ENCODE measurements at places on chromosomes 11 and 22. TPM values are rescaled to one million over a fixed set of nuclear protein-coding genes. Genes with fewer than 3 reads are reported as not detected.

Gene PTPMT1
- 48.4 TPM for total RNA-seq

GRCh38 chr11:78961937-78962701 is 387.5 kb upstream of the NARS2 start:
- no peak for DNase-seq

GRCh38 chr11:73645972-73646631 is at the start of gene PLEKHB1:
TSS of gene PLEKHB1 (plus strand) at chr11:73646581. CDS start at chr11:73646609, 28 bp downstream.
- no peak for DNase-seq

Gene PLAAT2
- total RNA-seq, result 0.73 TPM

GRCh38 chr22:48037618-48038017 is 1275.2 kb downstream of the TBC1D22A start:
- DNase-seq, result no peak

Gene PHOX2A
- not detected for total RNA-seq

- DNase-seq, result no peak
These were observed 7.8 kb upstream of the HPX start for GRCh38 chr11:6448574-6448973.

Gene CALCA
- not detected for total RNA-seq

Gene CALCB
- total RNA-seq, result 0.91 TPM

DNA sequence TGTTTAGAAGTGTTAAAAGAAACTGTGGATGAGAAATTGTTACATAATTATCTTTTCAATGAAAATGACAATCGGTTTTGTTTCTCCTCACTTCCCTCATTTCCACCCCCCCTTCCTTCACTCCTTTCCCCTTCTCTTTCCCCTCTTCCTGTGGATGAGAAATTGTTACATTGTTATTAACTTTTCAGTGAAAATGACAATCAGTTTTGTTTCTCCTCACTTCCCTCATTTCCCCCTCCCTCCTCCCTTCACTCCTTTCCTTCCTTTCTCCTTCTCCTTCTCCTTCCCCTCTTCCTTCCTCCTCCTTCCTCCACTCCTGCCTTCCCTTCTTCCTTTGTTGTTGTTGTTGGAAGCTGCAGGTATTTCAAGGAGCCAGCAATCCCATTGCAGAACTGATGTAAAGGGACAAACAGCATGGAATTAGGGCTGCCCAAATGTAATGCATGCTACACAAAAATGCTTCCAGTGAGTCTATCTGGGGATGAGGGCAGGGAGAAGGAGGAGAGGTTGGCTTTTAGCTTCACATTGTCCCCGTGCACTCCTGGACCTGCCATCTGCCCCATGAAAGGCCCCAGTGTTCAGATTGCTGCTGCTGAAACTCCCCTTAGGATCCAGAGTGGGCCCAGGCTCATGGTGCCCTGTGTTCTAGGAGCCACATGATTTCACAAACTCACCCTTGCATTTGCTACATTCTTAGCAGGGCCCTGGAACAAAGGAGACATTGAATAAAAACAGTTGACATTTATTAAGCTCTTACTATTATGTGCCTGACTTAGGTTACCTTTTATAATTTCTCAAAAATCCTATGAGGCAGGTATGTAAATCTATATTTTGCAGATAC is 133.0 kb upstream of the TIMP3 start:
- no peak for DNase-seq

- DNase-seq, result no peak
These were observed 70.8 kb downstream of the RAB38 start for GRCh38 chr11:88104408-88104807.

Gene CFAP300
- not detected for total RNA-seq

Gene ACTN3
- not detected for total RNA-seq

DNA sequence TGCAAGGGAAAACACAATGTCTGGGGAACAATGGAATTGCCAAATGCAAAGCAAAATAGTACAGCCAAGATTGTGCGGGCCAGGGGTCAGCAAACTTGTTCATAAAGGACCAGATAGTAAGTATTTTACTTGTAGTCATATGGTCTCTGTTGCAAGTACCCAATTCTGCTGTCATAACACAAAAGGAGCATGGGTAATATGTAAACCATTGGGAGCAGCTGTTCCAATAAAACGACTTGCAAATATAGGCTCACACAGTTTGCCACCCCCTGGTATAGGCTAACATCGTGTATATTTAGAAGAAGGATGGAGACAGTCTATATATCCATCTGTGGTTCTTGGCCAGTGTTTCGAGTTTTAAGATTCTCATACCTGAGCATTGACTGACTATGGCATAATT is 15.6 kb downstream of the SDHAF2 start:
- DNase-seq, result no peak

- no peak for DNase-seq
These were observed 25.2 kb downstream of the LRRC74B start for GRCh38 chr22:21070690-21071615.

Gene OTOG
- not detected for total RNA-seq

- no peak for DNase-seq
These were observed 35.2 kb downstream of the SESN3 start for GRCh38 chr11:95195831-95196230.

GRCh38 chr22:50157709-50158375 is 12.7 kb upstream of the PANX2 start:
- no peak for DNase-seq

Gene OR52A1
- not detected for total RNA-seq

DNA sequence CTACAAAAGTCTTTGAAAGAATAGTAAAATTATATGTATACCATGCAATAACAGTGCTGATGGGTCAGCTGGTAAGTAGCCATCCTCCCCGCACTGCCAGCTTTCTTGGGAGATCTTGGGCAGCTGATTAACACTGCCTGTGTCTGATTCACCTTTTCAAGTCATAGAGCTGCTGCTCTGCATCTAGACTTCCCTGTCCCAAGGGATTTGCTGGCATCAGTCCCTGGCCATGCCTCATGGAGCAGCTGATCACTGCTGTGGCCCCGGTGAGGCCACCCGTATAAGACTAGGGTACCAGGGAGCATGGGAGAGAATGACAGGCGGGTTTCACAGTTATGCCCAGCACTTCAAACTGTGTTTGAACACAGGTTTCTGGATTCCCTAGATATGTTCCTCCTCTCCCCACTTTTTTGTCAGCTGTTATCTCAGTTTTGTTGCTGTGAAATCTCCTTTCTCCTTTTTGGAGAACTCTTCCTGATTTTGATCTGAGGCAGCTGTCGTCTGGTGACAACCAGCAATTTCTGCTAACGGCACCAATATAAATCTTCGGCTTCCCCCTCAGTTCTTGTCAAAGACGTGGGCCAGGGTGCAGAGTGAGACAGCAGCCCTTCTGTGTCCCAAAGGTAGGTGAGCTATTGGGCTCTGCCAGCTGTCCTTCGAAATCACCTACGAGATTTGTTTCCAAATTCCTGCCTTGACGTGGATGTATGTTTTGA is 438.9 kb downstream of the NTM start:
- no peak for DNase-seq

Measured in activated CD8-positive, alpha-beta memory T cell treated with anti-CD3 and anti-CD28 coated beads, Interleukin-2, amount 10 ng/mL, durations not matched to agents 7 days and 5 days (primary cell).